ENCODE measurements at places on chromosomes 1 and 21.

DNA sequence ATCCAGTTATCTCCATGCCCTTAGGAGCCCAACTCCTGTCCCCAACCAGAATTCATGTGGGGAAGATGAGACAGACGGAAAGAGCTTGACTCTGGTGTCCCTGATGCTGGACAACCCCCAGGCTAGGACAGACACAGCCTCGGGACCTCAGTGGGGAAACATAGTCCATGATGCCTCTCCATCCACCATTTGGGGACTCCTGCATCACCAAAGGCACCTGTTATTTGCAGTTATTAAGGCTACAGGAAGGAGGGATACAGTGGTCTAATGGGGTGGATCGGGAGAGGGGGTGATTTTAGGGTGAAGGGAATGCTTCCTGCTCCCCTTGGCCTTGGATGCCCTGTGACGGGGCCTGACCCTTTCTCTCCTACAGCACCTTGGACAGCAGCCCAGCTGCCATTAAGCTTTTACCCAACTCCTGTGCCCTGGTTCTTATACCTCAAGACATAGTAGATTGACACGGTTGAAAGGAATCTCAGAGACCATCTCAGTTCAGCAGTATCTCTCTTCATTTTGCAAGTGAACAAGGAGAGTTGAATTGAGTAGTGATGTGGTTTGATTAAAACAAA lies 111.6 kb downstream of the MATN1 start:
- DNase-seq = no peak

GRCh38 chr1:56081173-56081572 lies 498.2 kb downstream of the PLPP3 start:
- no peak for DNase-seq

DNA sequence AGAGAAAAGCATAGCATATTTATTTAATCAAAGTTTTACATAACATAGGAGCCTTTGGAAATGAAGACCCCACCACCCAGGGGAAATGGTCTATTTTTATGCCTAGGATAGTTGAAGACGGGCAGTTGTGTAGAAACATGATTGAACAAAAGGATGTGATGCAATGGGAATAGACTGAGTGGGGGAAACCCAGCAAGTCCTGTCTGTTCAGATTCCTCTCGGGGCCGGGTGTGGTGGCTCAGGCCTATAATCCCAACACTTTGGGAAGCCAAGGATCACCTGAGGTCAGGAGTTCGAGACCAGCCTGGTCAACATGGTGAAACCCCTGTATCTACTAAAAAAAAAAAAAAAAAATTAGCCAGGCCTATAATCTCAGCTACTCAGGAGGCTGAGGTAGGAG lies 298.3 kb downstream of the MATN1 start:
- no peak for DNase-seq

GRCh38 chr1:37477198-37477931 lies 3.0 kb downstream of the ZC3H12A start:
- no peak for DNase-seq

GRCh38 chr1:185861630-185862029 lies 127.4 kb downstream of the HMCN1 start:
- DNase-seq = no peak

- no peak for DNase-seq
Measured at GRCh38 chr1:112169517-112169916, 180.0 kb upstream of the KCND3 start.

DNA sequence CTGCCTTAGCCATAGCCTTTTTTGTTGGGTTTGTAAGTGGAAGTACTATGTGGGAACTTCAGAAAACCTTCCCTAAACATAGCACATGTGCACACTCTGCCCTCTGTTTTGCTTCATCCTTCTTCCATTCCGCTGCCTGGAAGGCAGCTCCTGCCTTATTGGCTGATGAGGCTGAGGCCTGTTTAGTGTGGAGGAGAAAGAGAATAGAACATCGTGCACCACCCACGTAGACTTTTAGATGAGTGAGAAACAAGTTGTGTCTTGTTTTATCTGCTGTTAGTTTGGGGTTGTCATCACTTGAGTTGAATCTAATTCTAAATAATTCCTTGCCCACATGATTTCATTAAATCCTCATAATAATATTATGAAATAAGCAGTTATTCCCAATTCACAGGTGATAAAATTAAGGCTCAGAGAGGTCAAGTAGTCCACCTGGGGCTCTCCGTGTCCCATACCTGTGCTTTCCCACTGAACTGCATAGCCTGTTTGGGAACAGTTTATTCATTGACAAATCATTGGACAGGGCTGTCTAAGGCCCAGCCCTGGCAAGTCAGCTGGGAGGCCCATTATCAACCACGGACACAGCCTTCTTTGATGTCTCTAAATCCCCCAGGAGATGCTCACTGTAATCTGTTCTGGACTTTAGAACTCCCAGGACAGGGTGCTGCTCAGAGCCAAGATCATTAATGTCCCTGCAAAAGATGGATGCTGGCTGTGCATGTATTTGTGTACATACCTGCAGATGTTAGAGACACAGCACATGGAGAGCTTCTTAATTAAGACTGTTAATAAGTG lies 93.0 kb downstream of the ABCA4 start:
- no peak for DNase-seq

DNA sequence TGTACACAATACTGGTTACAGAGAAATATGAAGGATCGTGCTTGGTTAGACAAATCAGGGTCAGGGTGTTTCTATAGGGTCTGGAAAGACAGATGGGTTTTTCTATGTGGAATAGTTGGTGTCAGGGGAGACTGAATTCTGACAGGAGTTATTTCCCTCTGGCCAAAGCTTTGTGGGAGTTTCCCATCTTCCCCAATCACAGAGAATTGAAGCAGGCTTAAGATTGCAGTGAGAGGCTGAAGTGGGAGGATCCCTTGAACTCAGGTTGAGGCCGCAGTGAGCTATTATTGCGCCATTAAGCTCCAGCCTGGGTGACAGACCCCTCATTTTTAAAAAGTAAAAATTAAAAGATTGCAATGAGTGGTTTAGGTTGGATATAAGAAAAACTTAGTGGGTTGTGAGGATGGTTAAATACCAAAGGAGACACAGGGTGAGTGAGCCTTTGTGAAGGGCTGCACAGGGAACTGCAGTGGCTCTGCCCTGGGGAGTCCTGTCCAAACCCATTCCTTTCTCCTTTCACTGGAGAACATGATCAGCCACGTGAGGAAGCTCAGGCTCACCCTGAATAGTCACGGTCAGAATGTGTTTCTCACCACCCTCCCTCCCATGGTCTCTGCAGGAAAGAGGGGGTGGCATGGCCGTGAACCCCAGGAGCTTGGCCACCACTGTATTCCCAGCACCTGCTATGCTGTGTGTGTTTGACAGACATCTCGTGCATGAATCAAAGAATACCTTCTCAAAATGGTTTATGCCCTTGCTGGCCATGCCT lies 101.2 kb downstream of the INTS7 start:
- no peak for DNase-seq

- DNase-seq = no peak
Measured at GRCh38 chr1:159991513-159991912, 37.5 kb upstream of the SLAMF9 start.

All from neural crest cell (in vitro differentiated cells).